Frontal cortex (tissue), 4 donors: ENCODE measurements at places on chromosomes 5 and 9.
A peak's percentile ranks its signal among the peaks of the same experiment; 100 is the strongest.

GRCh38 chr5:143435210-143435657 lies 31.7 kb upstream of the NR3C1 start:
- no peak for DNase-seq

DNA sequence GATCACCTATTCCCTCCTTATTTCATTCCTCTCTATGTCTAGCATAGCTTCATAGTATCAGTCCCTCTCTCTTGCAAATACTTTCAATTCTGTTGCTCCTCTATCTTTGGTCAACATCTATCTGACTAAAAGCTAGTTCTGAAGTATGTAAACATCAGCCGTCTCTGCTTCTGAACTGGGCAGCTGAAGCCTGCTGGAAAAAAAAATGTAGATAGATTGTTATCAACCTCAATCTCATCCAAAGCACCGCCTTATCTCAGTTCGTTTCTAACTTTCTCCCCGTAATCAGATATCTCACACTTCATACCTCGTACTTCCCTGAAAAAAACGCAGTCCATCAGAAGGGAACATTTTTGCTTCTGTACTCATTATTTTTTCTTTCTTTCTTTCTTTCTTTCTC lies 4.5 kb upstream of the SEMA6A start:
- no peak for DNase-seq

- no peak for DNase-seq
Observed at GRCh38 chr9:134200730-134201129, 36.4 kb upstream of the RNU6ATAC start.

DNA sequence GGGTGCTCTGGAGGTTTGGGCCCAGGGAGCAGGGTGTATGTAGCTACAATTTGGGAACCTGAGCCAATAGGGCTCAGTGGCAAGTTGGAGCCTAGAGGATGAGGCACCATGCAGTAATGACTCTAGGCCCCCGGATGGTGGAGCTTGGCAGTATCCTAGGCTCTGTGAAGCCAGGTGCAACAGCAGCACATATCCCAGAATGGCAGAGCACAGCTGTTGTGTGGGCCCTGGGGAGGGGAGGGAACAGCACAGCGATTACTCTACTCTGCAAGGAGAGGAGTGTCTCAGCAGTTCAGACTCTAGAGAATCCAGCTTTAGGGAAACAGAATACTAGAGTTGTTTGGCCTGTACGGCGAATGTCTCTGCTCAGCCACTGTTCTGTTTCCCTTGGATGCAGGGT lies 56.1 kb downstream of the LRRTM2 start:
- DNase-seq = peak; percentile 22

GRCh38 chr5:13591621-13592020 lies 352.9 kb downstream of the DNAH5 start:
- DNase-seq = no peak

DNA sequence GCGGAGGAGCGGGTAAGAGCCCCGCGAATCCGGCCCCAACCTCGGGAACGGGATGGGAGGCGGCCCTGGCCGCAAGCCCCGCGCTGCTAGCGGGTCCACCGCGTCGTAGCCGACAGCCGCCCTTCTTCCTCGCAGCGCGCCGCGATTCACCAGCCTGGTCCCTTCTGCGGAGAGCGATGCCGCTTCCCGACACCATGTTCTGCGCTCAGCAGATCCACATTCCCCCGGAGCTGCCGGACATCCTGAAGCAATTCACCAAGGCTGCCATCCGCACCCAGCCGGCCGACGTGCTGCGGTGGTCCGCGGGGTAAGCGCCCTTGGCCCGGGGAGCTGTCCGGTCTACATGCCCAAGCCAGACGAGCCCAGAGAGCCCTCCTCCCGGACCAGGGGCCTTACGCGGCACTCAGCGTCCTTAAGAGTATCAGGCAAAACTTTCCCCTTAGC lies 335 bp downstream of the ROPN1L start:
- no peak for DNase-seq

DNA sequence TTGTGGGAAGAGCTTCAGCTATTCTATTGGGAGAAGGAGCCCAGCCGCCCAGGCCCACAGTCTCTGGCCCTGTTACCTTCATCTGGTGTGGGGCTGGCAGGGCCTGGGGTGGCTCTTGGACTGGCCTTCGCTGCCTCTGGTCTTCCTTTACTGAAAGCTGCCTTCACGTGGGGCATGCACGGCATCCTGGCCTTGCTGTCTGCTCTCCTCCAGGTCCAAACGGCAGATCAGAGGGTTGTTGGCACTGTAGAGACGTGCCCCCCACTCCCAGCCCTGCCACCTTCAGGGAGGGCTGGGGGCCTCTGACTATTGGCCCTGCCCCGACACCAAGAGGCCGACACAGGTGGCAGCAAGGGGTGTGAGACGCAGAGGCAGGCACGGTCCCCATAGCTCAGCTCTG lies 291.3 kb upstream of the IRX1 start:
- DNase-seq = no peak

DNA sequence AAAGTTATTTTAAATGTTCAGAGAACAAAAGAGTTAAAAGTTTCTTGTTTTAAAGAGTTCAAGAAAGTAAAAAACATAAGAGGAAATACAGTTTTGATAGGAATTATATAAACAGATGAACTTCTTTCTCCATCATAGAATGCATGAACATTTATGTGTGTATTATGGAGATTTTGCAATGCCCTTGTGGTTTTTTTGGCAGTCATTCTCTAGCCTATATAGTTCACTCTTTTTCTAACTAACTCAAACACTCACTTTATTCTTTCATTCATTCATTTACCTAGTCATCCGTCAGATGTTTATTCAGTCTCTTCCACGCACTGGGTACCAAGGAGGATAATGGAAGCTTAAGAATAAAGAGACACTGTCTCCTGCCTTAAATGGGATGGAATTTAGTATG lies 195.9 kb upstream of the VLDLR start:
- no peak for DNase-seq

GRCh38 chr9:117462861-117463260 lies 48.0 kb upstream of the ASTN2 start:
- no peak for DNase-seq

- DNase-seq = no peak
Observed at GRCh38 chr9:22529426-22530199, 83.0 kb downstream of the DMRTA1 start.

- no peak for DNase-seq
Observed at GRCh38 chr5:167921796-167922195, 369.6 kb upstream of the WWC1 start.

GRCh38 chr9:136438548-136439480 lies 831 bp downstream of the INPP5E start:
- DNase-seq = peak; percentile 49

GRCh38 chr9:133141833-133142595 lies 21.0 kb upstream of the RALGDS start:
- no peak for DNase-seq

DNA sequence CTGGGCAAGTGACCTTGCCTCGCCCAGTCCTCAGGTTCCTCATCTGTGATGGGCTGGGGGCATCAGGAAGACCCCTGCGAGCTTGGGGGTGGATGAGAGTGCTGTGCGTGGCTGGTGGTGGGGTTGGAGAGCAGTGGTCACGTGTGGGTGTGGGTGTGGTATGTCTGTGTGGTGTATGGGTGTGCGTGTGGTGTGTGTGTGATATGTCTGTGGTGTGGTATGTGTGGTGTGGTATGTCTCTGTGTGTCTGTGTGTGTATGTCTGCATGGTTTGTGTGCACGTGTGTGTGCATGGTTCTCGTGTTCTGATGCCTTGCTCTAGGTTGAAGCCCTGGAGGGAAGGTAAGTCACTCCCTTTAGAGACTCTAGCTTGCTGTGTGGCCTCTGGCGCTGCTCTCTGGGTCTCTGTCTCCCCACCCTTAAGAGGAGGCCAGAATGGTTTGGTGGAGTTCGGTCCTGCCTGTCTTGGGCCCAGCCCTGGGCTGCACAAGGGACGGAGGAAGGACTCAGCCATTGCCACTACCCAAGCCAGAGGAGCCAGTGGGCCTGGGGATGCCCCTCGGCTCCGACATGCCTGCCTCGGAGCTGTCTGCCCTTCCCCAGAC lies 87.0 kb downstream of the RXRA start:
- DNase-seq = no peak

GRCh38 chr5:30572279-30572678 lies 621.2 kb upstream of the CDH6 start:
- DNase-seq = no peak

DNA sequence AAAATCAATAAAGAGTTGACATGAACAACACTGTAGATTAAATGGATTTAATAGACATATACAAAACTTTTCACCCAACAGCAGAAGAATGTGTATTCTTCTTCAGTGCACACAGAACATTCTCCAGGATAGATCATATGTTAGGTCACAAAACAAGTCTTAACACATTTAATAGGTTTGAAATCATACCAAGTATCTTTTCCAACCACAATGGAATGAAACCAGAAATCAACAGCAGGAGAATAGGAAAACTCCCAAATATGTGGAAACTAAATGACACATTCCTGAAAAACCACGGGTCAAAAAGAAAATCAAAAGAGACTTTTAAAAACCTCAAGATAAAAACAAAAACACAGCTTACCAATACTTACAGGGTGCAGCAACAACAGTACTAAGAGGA lies 790.1 kb upstream of the ZNF608 start:
- no peak for DNase-seq

- DNase-seq = no peak
Observed at GRCh38 chr5:35820735-35821134, 36.0 kb upstream of the IL7R start.

GRCh38 chr5:24225051-24225450 lies 419.7 kb downstream of the CDH10 start:
- DNase-seq = no peak

GRCh38 chr9:99415606-99416005 lies 193.5 kb downstream of the SEC61B start:
- no peak for DNase-seq

- no peak for DNase-seq
Observed at GRCh38 chr9:127905004-127905728, 5.8 kb upstream of the ST6GALNAC6 start.

GRCh38 chr9:116632990-116633838 lies 53.9 kb upstream of the TRIM32 start:
- no peak for DNase-seq

GRCh38 chr9:123964761-123965160 lies 34.8 kb upstream of the DENND1A start:
- no peak for DNase-seq

- no peak for DNase-seq
Observed at GRCh38 chr5:55908804-55909203, 57.6 kb downstream of the IL31RA start.
